ENCODE measurements at places on chromosomes 4 and X.

- no peak for DNase-seq
Observed at GRCh38 chr4:22458098-22458497, 57.8 kb downstream of the ADGRA3 start.

DNA sequence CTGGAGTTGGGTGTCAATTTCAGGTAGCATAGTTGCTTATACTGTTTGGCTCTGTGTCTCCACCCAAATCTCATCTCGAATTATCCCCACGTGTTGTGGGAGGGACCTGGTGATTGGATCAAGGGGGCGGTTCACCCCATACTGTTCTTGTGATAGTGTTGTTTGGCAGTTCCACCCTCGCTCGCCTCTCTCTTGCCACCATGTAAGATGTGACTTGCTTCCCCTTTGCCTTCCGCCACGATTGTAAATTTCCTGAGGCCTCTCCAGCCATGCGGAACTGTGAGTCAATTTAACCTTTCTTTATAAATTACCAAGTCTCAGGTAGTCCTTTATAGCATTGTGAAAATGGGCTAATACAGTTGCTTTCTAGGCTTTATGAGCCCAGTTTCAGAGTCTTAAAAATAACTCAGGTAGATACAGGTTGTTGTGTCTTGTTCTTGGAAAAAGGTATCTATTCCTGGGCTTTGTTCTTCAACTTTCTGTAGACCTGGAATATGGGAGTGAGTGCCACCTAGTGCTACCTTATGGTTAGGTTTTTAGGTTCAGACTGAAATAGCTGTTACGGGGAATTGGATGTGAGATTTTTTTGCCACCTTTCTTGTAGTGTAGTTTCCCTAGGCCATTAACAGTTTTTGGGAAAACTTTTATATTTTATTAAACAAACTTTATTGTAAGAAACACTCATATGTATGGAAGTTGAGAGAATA, 15.6 kb downstream of the PGK1 start:
- no peak for DNase-seq

DNA sequence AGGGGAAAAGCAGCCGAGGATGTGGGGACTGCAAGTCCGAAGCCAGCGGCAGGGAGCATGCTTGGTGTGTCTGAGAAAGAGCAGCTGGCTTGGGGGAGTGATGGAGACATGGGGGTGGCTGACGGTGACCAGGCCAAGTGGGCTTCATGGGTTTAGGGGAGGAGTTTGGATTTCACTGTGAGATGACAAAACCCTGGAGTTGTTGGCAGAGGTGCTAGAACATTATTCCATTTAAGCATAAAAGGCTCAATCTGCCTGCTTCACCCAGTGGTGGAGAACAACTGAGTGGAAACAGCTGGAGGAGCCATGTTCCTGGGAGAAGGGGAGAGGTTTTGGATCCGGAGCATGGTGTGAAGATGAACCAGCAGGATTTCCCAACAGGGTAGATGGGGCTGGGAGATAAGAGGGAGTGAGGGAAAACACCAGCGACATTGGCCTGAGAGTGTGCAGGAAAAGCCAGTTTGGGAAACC, 318.0 kb upstream of the TAPT1 start:
- DNase-seq: no peak

DNA sequence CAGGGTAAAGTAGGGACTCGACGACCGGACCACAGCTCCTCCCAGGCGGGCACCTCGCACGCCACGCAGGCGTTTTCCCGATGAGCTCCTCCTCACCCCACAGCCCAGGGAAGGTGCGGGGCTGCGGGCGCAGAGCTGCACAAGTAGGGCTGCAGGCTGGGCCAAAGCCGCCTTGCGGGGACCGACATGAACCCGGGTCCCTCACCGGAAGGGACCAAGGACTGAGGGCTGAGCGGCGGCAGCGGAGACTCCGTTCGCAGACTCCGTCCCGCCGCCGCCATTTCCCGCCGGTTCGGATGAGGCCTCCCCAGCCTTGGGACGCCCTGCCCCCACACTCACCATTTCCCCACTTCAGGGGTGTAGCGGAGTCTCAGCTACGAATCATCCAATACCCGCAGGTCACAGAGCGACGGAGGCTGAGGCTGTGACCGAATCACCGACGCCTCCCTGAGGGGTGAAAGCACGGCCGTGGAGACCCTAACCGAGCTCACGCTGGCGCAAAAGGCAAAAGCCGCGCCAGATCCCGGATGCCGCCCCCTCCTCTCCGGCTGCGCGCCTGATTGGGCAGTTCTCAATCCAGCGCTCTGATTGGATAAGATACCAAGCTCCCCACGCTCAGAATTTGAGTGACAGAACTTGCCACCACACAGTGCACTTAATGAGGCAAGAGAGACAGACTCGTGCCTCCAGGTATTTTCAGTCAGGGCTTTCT, at the start of gene ZNF732:
Gene ZNF732, minus strand, starts transcription at position 506 of the 712 bp plus-strand sequence. Its CDS starts 164 bp downstream, at position 342.
- no peak for DNase-seq

DNA sequence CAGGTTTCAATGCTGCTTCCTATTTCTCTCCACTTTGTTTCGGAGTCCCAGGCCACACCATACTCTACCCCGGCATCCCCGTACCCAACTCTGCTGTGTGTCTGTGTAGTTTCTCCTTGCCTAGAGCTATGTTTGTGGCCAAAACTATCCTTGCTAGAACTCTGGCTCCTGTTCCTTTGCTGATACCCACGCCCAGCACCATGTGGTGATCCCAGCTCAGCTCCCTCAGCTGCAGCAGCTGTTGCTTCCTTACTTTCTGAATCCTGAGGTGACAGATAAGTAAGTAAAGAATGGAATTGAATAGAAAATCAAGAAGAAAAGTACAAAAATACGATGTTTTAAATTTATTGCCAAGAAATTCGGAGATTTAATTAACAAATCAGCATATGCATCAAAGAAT, 55.8 kb downstream of the CASP3 start:
- no peak for DNase-seq

GRCh38 chr4:173337463-173337862, 3.3 kb upstream of the HMGB2 start:
- no peak for DNase-seq

- no peak for DNase-seq
Observed at GRCh38 chrX:97639526-97639925, 755.8 kb downstream of the RPA4 start.
